ENCODE measurements at places on chromosomes 4 and X. TPM values are rescaled to one million over a fixed set of nuclear protein-coding genes. Genes with fewer than 3 reads are reported as not detected.

SETD7 gene
- 45.0 TPM for total RNA-seq

UGT2B10 gene
- not detected for total RNA-seq

TMPRSS11F gene
- total RNA-seq: 2.3 TPM

NSUN7 gene
- total RNA-seq: 0.79 TPM

TGIF2LX gene
- total RNA-seq: not detected

PDCL2 gene
- not detected for total RNA-seq

RBM47 gene
- 42.9 TPM for total RNA-seq

TLR1 gene
- total RNA-seq: 0.13 TPM

TKTL2 gene
- under 0.01 TPM for total RNA-seq

USP53 gene
- 26.6 TPM for total RNA-seq

TASL gene
- total RNA-seq: not detected

ZFYVE28 gene
- total RNA-seq: 1.3 TPM

AREG gene
- 272 TPM for total RNA-seq

MAGEB2 gene
- total RNA-seq: not detected

HS3ST1 gene
- 1.8 TPM for total RNA-seq

GPR119 gene
- not detected for total RNA-seq

SPANXN4 gene
- total RNA-seq: not detected

CCSER1 gene
- total RNA-seq: 10.9 TPM

TDO2 gene
- not detected for total RNA-seq

MBNL3 gene
- 4.7 TPM for total RNA-seq

PRDM8 gene
- 0.53 TPM for total RNA-seq

BEX3 gene
- total RNA-seq: 94.8 TPM

NHS gene
- 1.0 TPM for total RNA-seq

GSPT2 gene
- 1.3 TPM for total RNA-seq

ZNF157 gene
- not detected for total RNA-seq

PCDH10 gene
- total RNA-seq: under 0.01 TPM

CXCL13 gene
- not detected for total RNA-seq

XKRX gene
- 1.9 TPM for total RNA-seq

ELK1 gene
- total RNA-seq: 9.5 TPM

PRR32 gene
- total RNA-seq: not detected

TECRL gene
- not detected for total RNA-seq

ANXA10 gene
- total RNA-seq: 0.79 TPM

GPC4 gene
- 0.26 TPM for total RNA-seq

NMU gene
- total RNA-seq: 4.2 TPM

PDE6B gene
- total RNA-seq: 0.64 TPM

LDB2 gene
- not detected for total RNA-seq

HNRNPH2 gene
- total RNA-seq: 104 TPM

MUC7 gene
- not detected for total RNA-seq

PPEF2 gene
- not detected for total RNA-seq

TSPAN5 gene
- total RNA-seq: 13.7 TPM
